ENCODE measurements at places on chromosomes 7 and 10.

DNA sequence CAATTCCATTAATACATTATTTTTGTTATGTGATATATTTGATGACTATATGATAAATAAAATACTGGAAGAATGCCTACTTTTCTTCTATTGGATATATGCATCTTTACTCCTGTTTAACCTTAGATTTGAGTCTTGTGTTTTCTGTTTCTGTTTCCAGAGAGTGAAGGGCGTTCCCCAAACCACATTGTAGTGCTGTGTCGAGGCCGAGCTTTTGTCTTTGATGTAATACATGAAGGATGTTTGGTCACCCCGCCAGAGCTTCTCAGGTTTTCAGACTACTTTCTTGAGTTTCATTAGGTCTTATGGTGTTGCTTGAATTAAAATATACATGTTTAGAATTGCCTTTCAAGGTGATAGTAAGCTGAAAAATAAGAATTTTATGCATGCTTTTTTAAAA is 23.8 kb downstream of the CROT start:
- no peak for DNase-seq

GRCh38 chr7:142629588-142630260 is 119.5 kb upstream of the PRSS1 start:
- DNase-seq = no peak

DNA sequence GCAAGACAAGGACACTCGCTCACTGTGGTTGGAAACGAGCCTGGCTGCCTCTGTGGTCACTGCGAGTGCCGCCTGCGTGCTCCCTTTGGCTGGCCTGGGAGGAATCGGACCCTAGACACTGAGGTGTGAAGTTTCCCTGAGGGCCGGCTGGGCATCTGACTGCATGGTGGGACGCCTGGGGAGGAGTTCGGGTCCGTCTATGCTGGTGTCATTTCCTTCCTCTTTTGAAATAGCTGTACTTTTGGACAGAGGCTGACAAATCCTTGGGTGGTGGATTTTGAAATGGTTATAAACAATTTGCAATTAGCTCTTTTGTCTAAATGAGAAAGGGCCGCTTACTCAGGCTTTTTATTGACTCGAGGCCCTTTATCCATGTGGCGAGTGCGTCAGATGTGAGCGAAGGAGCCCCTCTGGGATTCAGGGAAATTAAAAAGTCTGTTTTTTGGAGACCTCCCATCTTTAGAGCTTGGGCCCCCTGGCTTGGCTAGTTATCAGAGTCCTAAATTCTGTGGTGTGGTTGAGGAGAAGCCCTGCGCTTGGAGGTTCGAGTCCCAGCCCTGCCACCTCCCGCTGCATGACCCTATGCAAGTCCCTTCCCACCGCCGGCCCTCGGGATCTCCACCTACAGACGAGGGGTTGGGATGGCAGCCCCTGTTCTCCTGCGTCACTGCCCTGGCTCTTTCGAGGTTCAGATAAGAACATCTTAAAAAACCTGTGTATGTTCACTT is 147.1 kb downstream of the RGS10 start:
- DNase-seq = peak; percentile 32

GRCh38 chr7:143477501-143478150 is at the start of gene TAS2R41:
TAS2R41 (plus strand) TSS chr7:143477873; CDS start chr7:143477873, 0 bp downstream.
- DNase-seq = no peak

GRCh38 chr10:10014846-10015245 is 1002.8 kb upstream of the CELF2 start:
- no peak for DNase-seq
